HFFc6 (cell line): ENCODE measurements at places on chromosomes 6 and 20.

GRCh38 chr6:37491830-37492208, 7.9 kb downstream of the CCDC167 start:
- H3K4me3 ChIP-seq = no peak overlapping the region
- H3K27ac ChIP-seq = no peak overlapping the region
- no peak for DNase-seq

- H3K27ac ChIP-seq = no peak overlapping the region
- no peaks in the 10 kb centered on the region for H3K4me1 ChIP-seq
- no peak for DNase-seq
- H3K4me3 ChIP-seq = no peak overlapping the region
- H3K36me3 ChIP-seq = no peaks in the 10 kb centered on the region
- peaks cover 7% of the 10 kb centered on the region for H3K27me3 ChIP-seq
Measured at GRCh38 chr6:152846825-152847224, 96.2 kb downstream of the VIP start.

GRCh38 chr20:59063358-59064213, 21.0 kb upstream of the PRELID3B start:
- DNase-seq = peak; percentile 53
- peak overlapping the region; percentile 62 for H3K27ac ChIP-seq
- H3K4me3 ChIP-seq = peak overlapping the region; percentile 76
- no peaks in the 10 kb centered on the region for H3K36me3 ChIP-seq

DNA sequence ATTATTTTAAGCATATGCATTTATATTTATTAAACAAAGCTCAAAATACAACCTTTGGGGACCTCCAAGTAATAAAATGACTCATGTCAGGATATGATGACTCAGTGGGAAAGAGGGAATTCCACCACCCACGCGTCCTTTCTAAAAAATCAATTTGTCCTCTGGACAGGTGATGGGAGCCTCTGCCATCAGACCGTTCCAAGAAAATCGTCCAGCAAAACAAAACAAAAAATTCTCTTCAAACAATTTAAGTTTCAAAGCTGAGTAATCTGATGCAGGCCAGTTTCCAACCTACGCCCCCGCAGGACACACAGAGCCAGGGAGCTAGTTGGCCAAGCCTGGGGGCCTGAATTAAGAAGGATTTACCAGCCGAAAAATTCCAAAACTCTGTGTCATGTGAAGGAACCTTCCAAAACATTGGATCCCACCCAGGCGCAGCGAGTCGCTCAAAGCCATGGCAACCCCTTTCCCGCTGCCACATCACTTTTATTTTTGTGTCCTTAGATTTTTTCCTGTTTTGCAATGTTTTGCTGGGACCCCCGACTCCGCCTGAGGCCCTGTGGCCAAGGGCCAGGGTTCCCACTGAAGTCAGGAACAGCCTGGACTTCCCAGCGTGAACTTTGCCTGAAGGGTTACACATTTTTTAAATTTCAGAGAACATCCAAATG, 95.3 kb downstream of the NFATC2 start:
- H3K4me3 ChIP-seq = peak overlapping the region; percentile 73
- no peaks in the 10 kb centered on the region; the same call in none of the 2 replicates for H3K27me3 ChIP-seq
- peak; percentile 96 for DNase-seq
- peaks cover 83% of the 10 kb centered on the region for H3K4me1 ChIP-seq
- peak overlapping the region; percentile 93 for H3K27ac ChIP-seq

DNA sequence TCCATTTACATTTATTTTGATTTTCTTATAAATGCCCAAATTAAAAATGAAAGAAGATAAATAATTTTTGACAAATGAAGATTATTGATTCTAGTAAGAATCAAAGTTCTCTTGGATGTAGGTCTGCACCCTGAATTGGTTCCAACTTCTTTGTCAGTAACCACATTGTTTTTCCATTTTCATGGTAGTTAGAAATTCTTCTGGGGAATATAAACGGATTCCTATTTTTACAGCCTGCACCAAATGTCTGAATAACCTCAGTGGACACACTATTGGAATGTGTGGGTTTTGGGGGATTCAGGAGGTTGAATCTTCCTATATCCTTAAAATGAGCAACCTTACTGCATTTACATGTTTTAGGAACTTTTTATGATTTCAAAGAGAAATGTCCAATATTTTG, 1085.3 kb upstream of the MAP3K7 start:
- no peak for DNase-seq
- no peaks in the 10 kb centered on the region for H3K36me3 ChIP-seq
- H3K4me3 ChIP-seq = no peak overlapping the region
- no peak overlapping the region for H3K27ac ChIP-seq
- H3K27me3 ChIP-seq = peaks cover 2% of the 10 kb centered on the region; the same call in 1 of the 2 replicates

DNA sequence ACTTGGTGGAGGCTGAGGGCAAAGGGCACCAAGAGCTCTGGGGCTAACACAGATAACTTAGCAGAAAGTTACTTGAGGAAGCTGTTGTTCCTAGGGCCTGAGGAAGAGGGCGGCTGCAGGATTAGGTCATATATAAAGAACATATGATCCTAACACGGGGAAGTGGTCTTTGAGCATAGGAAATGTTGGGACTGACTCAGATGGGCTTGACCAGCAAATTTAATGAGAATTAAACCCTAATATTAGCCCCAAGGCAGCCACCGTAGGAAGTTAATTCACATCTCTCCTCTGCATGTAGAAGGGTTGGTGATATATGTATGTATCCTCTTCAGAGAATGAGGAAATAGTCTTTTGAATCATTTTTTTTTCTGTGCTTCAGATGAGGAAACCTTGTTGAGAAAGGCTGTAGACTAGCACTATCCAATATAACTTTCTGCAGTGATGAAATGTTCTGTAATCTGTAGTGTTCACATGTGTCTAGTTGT, 9.2 kb upstream of the ZBTB9 start:
- peaks cover 27% of the 10 kb centered on the region for H3K36me3 ChIP-seq
- H3K27ac ChIP-seq = peak overlapping the region; percentile 36; the same call in 1 of the 2 replicates
- no peak for DNase-seq
- H3K27me3 ChIP-seq = no peaks in the 10 kb centered on the region
- H3K4me3 ChIP-seq = no peak overlapping the region
- H3K4me1 ChIP-seq = no peaks in the 10 kb centered on the region

DNA sequence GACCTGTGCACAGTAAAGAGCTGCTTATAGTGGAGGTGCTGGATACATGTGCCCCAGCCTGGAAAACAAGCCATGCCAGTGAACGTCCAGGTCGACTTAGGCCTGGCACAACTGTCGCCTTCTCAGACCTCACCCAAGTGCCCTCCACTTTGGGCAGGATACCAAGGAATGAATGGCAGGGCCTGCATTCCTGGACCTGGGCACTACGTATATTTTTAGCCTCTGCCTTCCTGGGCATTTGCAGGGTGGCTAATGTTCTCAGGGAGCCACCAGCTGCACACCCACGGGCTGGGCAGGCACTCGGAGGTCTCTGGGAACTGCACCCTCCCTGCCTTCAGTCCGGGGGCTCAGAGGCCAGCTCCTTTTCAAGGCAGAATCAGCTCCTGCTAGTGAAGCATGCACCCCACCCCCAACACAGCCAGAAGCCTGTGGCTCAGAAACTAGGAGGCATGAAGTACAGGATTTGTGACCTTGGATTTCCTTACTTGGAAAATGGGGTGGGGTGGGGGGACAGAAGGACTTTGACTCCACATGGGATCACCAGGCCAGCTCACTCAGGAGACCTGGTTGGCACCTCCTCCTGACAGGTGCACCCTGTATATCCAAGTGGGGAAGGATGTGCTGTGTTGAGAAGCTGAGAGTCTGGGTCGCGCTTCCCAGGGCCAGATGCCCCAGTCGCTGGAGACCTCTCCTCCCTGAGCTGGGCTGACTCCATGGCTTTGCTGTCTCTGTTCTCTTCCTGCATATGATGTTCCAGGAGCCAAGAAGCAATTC, 2.5 kb upstream of the LSM14B start:
- H3K4me1 ChIP-seq = peaks cover 25% of the 10 kb centered on the region
- peak overlapping the region; percentile 47; the same call in 1 of the 2 replicates for H3K4me3 ChIP-seq
- DNase-seq = no peak

DNA sequence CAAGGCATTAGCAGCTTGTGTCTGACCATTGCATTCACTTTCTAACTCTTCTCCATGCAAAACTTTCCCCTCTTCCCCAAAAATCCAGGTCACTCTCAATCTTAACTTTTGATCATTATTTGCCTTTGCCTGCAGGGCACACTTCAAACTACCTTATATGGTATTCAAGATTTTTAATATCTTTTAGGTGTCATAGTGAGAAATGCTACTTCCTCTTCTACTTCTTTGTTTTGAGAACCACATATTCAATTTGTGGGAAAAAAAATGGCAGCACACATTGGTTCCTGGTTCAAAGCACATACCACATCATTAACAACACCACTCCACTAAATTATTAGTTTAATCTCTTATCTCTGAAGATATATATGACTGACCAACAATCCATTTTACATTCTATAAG, 1267.0 kb upstream of the CITED2 start:
- peaks cover 30% of the 10 kb centered on the region for H3K36me3 ChIP-seq
- H3K4me1 ChIP-seq = peaks cover 18% of the 10 kb centered on the region
- DNase-seq = no peak
- H3K27ac ChIP-seq = no peak overlapping the region
- H3K4me3 ChIP-seq = no peak overlapping the region
- H3K27me3 ChIP-seq = no peaks in the 10 kb centered on the region

DNA sequence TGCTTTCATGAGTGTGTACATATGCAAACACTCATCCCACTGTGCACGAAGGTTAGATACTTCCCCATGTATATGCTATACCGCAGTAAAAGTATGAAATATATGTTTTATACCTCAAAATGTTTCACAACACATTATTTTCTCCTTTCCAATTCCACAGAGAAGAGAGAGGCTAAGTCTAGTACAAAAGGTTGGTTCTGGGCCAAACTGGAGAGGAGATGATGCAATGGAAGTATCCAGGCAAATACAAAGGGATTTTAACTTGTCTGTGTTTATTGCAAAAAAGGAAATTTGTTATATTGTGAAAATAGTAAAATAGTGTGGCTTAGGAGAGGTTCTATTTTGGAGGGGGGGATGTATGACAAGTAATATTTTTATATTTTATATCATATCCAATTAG, 112.6 kb downstream of the PLCB1 start:
- H3K4me3 ChIP-seq = no peak overlapping the region
- no peak for DNase-seq
- H3K36me3 ChIP-seq = no peaks in the 10 kb centered on the region
- no peaks in the 10 kb centered on the region for H3K27me3 ChIP-seq
- no peak overlapping the region for H3K27ac ChIP-seq
